ENCODE measurements at places on chromosomes 2 and 18. TPM values are rescaled to one million over a fixed set of nuclear protein-coding genes. Genes with fewer than 3 reads are reported as not detected.

The TMEM247 gene
- not detected for polyA plus RNA-seq

The STARD6 gene
- polyA plus RNA-seq, result not detected

The UGT1A4 gene
- polyA plus RNA-seq, result not detected

The GMCL1 gene
- 6.0 TPM for polyA plus RNA-seq

The WIPF1 gene
- polyA plus RNA-seq, result 137 TPM

The UBXN4 gene
- polyA plus RNA-seq, result 41.7 TPM

The SCN9A gene
- polyA plus RNA-seq, result 0.04 TPM

The MPP4 gene
- not detected for polyA plus RNA-seq

The LIPG gene
- polyA plus RNA-seq, result not detected

The APLF gene
- 2.1 TPM for polyA plus RNA-seq

The GALNT1 gene
- polyA plus RNA-seq, result 7.5 TPM

The ASNSD1 gene
- polyA plus RNA-seq, result 13.0 TPM

The TLX2 gene
- not detected for polyA plus RNA-seq

The ANKRD30B gene
- polyA plus RNA-seq, result not detected

The LYG1 gene
- polyA plus RNA-seq, result 4.5 TPM

The IL36A gene
- not detected for polyA plus RNA-seq

The NETO1 gene
- 3.6 TPM for polyA plus RNA-seq

The DYNAP gene
- polyA plus RNA-seq, result not detected

The SERPINB3 gene
- not detected for polyA plus RNA-seq

The GPBAR1 gene
- 0.66 TPM for polyA plus RNA-seq

The FAP gene
- not detected for polyA plus RNA-seq

The GAD1 gene
- polyA plus RNA-seq, result not detected

The DTNA gene
- polyA plus RNA-seq, result not detected

The MOGAT1 gene
- polyA plus RNA-seq, result not detected

The UXS1 gene
- polyA plus RNA-seq, result 20.3 TPM

The SKOR2 gene
- not detected for polyA plus RNA-seq

The PSMA8 gene
- 0.39 TPM for polyA plus RNA-seq

The REG3A gene
- polyA plus RNA-seq, result not detected

The DLGAP1 gene
- polyA plus RNA-seq, result 0.61 TPM

The PASK gene
- 26.6 TPM for polyA plus RNA-seq

The TMEM163 gene
- 0.65 TPM for polyA plus RNA-seq

The ZAP70 gene
- 61.5 TPM for polyA plus RNA-seq

The CROCC2 gene
- not detected for polyA plus RNA-seq

The EMX1 gene
- not detected for polyA plus RNA-seq

The ACMSD gene
- polyA plus RNA-seq, result not detected

The UGT1A6 gene
- polyA plus RNA-seq, result not detected

The TMEM198 gene
- polyA plus RNA-seq, result 2.3 TPM

The MYO1B gene
- polyA plus RNA-seq, result 4.4 TPM

The CYRIA gene
- polyA plus RNA-seq, result 16.8 TPM

Measured in B cell (primary cell).